GM20000 (cell line): ENCODE measurements at places on chromosomes 11 and 22.

DNA sequence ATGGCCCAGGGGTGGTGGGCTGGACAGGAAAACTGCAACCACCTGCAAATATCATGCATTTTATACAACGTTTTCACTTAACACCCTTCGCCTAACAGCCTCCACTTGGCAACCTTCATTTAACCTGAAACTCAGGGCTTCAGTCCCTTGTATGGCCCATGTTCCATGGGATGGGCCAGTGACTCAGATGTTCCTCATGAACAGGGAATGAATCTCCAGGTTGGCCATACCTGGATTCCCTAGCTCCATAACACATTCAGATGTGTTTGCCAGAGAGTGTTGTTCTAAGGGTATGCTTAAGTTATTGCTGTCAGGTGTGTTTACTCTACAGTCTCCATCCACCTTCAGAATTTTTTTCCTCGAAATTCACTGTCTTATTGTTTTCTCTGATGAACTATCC, 316.9 kb downstream of the JRKL start:
- no peak for DNase-seq

DNA sequence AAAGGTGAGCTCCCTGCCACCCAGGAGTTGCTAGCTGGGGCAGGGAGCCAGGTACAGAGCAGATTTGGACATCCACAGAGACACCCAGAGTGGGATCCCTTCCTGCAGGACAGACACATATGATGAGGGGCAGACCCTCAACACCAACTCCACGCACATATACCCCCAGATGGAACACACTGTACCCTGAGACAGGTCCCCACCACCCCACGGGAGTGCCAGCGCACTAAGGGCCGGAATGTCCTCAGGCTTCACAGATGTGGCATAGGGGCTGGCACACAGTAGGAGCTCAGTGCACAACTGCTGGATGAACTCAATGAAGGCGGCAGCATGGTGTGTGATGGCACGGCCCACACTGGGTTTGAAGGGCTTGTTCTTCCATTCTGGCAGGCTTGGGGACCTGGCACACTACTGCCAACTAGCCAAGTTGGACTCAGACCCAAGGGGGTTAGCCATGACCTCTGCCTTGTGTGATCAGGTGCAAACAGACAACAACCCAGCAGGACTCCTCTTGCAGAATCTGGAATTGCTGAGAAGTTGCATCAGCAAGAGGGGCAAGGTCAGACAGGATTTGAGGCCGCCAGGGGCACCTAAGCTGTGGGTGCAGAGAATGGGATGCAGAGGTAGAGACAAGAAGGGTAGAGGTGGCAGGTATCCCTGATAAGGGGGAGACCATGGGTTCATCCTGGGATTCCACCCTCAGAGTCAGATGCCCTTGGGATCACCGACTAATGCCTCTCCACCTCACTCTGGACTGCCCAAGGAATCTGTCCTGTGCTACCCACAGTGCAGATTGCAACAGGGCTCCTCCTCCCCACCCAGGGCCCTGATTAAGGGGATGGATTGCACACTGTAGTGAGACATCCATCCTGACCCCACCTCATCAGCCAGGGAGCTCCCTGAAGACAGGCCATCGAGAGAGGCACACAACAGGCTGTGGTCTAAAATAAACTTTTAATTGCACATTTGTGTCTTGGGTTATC, 2.4 kb downstream of the C22orf15 start:
- no peak for DNase-seq

DNA sequence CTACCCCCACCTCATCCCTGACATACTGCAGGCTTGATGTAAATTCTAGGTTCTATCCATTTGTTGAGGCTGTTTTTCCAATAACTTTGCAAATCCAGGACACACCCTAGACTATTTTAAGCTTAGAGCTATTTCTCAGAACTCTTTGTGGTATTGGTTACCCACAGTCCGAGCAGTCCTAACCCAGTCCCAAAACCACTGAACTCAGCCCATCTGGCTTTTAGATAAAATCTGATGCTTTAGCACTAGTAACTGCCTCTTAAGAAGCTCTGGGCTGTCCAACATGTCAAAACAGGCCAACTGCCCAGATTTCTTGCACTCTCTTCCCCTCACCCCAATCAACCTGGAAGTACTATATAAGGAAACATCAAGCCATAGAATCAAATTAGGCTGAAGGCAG, 344.4 kb upstream of the CADM1 start:
- no peak for DNase-seq

DNA sequence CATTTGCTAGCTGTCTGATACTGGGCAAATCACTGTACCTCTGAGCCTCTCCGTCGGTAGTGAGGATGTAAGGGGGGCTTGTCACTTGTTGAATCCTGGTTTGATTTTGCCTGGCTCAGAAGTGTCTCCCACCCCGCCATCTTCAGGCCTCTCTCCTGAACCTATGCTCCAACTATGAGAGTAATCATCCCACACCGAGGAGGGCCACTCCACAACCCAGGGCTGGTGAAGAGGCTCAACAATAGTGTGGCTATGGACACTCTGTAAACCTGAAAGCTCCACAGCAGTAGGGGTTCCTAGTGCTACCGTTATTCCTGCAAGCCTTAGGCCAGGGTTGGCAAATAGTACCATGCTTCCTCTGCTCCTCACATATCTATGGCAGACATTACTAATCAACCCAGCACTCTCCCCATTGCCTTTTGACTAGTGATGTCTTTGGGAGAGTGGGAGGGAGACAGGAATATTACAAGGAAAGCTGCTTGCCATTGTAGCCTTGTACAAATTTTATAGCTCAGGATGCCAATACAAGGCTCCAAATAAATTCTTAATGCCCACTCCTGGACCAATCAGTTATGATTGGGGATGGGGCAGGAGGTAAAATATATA, 134.0 kb upstream of the TEAD1 start:
- no peak for DNase-seq

DNA sequence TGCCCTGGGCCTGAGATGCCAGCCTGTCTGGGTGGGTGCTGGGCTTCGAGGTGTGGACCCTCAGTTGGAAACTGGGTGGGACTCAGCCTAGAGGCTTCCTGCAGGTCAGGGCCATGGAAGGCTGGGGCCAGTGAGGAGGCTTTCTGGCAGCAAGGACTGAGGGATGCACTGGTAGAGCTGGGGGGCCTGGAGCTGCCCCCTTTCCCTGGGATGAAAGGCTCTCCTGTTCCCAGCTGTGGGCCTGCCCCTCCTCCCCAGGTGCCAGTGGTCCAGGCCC, 2.5 kb downstream of the SEPTIN5 start:
- DNase-seq: no peak

DNA sequence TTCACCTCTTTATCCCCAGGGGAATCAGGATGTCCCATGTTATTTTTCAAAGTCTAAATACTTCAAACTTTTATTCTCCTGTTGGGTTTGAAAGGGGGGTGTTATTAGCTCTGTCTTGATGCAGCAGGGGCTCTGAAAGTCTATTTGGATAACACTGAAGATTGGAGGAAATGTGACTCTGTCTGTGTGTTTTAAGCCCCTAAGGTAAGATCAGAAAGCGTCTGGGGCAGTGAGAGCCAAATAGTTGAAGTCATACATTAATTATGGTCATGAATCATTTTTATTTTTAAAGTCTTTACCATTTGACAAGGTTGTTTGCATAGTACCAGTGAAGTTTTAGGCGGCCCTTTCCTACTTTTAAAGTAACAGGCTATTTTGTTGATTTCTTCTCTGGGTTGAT, 139.0 kb downstream of the UVRAG start:
- no peak for DNase-seq
